ENCODE measurements at places on chromosomes 1 and 21. TPM values are rescaled to one million over a fixed set of nuclear protein-coding genes. Genes with fewer than 3 reads are reported as not detected.
A peak's percentile ranks its signal among the peaks of the same experiment; 100 is the strongest.

Gene FOXO6
- not detected for total RNA-seq

Gene LCE3E
- total RNA-seq: not detected

Gene ISG20L2
- total RNA-seq: 16.8 TPM

Gene LINGO4
- total RNA-seq: not detected

Gene LGR6
- not detected for total RNA-seq

Gene RNU1-4
- total RNA-seq: under 0.01 TPM

Gene NDUFS5
- total RNA-seq: 240 TPM

Gene SMPDL3B
- total RNA-seq: under 0.01 TPM

Gene CCDC27
- not detected for total RNA-seq

Gene ALX3
- not detected for total RNA-seq

Gene MEF2D
- total RNA-seq: 12.4 TPM

Gene RGS13
- total RNA-seq: not detected

Gene SNX27
- 23.5 TPM for total RNA-seq

Gene LRP8
- 8.3 TPM for total RNA-seq

Gene TMIGD3
- total RNA-seq: 0.29 TPM

Gene COL24A1
- 1.8 TPM for total RNA-seq

DNA sequence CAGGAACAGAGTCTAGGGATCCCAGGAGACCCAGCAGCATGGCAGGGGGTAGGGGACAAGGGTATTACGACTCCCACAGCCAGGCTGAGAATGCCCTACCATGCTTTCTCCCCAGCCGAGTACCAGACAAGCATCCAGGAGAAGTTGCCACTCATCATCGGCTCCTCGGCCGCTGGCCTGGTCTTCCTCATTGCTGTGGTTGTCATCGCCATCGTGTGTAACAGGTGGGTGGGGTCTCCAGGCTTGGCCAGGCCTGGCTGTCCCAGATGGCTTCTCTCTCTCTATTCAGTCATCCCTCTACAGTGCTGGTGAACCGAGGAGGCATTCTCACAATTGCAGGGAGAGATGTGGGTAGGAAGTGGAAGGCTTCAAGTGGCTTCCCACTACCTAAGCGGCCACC lies 77.3 kb downstream of the LACTBL1 start:
- DNase-seq: no peak

DNA sequence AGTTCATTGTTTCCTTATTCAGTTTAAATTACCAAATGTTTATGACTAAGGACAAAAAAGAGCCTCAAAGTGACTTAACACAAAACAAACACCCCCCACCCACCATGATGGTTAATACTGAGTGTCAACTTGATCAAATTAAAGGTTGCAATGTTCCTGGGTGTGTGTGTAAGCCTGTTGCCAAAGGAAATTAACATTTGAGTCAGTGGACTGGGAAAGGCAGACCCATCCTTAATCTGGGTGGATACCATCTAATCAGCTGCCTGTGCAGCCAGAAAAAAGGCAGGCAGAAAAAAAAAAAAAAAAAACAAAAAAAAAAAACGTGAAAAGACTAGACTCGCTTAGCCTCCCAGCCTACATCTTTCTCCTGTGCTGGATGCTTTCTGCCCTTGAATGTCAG lies 543.4 kb downstream of the NEGR1 start:
- DNase-seq: no peak

- DNase-seq: no peak
Observed at GRCh38 chr1:213484333-213484732, 433.3 kb downstream of the RPS6KC1 start.

- DNase-seq: no peak
Observed at GRCh38 chr1:154081386-154082126, 73.3 kb downstream of the NUP210L start.

DNA sequence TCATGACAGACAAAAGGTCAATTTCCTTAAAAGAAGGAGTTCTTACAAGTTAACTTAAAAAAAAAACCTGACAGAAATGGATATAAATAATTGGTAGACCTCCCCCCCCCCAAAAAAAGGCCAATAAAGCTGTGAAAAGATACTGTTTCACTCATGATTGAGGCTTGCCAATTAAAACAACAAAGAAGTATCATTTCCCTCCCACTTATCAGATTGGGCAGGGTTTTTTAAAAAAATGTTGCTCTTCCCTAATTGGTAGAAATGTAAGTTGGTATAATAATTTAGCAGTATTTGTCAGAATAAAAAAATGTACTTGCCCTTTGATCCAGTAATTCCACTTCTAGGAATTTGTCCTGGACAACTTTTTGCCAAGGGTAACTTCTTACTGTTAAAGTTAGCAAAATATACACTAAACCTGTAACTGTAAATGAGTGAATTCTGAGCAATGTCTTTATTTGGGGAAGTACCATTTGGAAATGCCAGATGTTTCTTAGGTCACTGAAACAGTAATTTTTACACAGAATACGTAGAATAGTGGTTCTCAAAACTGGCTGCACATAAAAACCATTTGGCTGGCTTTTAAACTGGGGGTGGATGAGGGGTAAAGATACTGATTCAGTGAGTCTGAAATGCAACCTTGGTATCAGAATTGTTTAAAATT lies 17.5 kb downstream of the RNF2 start:
- DNase-seq: no peak

- no peak for DNase-seq
Observed at GRCh38 chr1:212212906-212213305, 72.3 kb upstream of the PPP2R5A start.

DNA sequence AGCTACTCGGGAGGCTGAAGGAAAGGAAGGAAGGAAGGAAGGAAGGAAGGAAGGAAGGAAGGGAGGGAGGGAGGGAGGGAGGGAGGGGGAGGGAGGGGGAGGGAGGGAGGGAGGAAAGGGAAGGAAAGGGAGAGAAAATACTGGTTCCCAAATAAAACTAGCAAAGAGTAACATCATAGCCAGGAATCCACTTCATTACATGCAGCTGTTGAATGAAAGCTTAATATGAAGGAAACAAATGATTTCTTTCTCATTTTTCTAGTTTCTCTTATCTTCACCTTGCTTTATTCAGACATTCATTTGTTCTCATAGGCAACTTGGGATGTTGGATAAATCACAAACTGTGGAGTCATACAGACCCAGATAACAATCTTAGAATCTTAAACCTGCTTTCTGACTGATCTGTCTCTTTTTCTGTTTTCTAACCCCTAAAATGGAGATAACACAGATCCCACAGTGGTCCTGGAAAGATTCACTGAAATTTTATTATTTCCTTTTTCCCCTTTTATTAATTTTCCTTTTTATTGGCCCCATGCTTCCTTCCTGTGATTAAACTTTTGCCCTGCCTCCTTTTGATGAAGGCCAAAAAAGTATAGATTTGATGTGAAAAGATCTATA lies 52.5 kb upstream of the USH2A start:
- no peak for DNase-seq

- DNase-seq: no peak
Observed at GRCh38 chr1:186022184-186022583, 288.0 kb downstream of the HMCN1 start.

GRCh38 chr1:24992124-24992760 lies 62.2 kb upstream of the RUNX3 start:
- DNase-seq: no peak

DNA sequence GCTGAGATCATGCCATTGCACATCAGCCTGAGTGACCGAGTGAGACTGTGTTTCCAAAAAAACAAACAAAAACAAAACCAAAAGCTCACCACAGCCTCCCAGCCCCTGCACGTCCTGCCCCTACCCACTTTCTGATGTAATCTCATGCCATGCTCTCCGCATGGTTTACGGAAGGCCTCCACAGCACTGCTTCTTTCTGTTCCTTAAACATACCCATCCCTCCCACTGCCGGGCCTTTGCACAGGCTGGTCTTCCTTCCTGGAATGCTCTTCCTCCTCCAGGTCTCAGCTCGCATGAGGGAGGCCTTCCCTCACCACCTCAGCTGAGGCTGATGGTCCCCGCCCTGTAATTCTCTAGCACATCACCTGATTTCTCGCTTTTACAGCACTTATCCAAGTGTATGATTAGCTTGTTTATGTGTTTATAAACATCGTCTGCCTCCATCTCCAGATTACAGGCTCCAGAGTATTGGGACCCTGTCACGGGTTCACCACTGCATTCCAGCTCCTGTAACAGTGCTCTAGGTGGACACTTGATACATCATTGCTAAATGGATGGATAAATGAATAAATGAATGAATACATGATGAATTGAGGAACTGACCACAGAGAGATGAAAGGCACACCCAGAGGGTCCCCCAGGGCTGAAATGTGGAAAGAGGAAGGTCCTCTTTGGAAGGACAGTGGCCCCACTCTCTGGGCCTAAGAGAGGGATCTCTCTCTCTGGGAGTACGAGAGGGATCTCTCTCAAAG lies 22.1 kb downstream of the TCEA3 start:
- DNase-seq: no peak

DNA sequence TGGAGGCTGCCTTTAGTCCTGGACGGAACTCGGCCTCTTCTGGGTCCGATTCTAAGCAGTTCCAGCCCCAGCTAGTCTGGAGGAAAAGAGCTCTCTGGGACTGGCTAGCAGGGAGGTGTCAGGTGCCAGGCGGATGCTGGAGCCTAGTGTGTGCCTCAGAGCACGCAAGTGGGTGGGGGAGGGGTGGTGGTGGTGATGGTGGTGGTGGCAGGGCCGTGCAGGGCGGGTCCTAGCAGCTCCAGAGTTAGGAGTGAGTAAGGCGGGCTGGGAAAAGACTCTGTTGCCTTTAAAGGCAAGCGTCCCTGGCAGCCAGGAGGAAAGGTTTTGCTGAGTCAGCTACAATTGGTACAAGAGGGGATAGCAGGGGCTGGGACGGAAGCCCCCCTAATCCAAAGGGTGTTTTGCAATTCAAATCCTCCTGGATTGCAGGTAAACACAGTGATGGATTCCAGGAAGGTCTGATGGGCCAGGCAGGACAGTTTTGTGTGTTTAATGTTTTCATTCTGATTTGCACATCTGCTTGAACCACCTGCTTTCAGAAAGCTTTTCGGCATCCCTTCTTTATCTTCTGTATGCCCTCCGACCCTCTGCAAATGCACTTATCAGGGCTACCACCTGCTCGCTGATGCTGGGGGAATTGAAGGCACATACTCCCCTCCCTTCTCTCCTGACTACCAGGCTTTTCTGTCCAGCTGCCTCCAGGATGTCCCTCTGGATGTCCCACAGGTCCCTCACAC lies 4.1 kb upstream of the SLC2A1 start:
- peak; percentile 84 for DNase-seq

- DNase-seq: peak; percentile 36
Observed at GRCh38 chr1:43666608-43667007, 16.7 kb downstream of the KDM4A start.

GRCh38 chr1:82994616-82995263 lies 1004.2 kb downstream of the TTLL7 start:
- DNase-seq: no peak

GRCh38 chr1:22711071-22711470 lies 432 bp downstream of the EPHB2 start:
- DNase-seq: no peak

DNA sequence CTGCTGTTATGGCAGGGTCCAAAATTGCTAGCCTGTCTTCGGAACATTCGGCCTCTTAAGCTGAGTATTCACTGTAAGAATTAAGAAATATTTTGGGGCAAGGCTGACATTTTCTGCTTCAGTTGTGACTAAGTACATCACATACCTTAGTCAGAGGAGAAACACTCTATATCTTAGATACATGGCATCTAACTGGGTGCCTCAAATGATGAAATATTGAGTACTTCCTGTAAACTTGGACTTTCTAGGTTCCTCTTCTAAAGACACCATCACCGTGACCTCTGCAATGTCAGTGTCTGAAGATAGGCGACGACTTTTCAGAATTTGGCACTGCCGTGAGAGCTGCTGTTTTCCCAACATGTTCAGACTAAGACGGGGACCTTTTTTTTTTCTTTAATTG lies 65.6 kb downstream of the PCBP3 start:
- DNase-seq: no peak

- DNase-seq: no peak
Observed at GRCh38 chr1:10216090-10216749, 5.8 kb downstream of the KIF1B start.

- DNase-seq: no peak
Observed at GRCh38 chr1:196444634-196445033, 163.6 kb downstream of the KCNT2 start.

DNA sequence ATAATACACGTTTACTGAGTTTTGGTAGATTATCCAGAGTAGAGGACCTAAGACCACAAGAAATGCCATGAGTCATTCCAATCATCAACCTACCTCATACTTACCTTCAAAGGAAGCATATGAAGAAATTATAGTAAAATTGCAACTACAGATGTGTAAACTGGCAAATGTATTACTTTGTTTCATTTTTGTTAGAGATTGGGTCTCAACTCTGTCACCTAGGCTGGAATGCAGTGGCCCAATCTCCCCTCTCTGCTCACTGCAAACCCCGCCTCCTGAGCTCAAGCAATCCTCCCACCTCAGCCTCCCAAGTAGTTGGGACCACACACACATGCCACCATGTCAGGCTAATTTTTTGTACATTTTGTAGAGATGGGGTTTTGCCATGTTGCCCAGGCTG lies 5.2 kb downstream of the TMCO1 start:
- DNase-seq: no peak

GRCh38 chr1:19365721-19366120 lies 53.6 kb downstream of the SLC66A1 start:
- no peak for DNase-seq

DNA sequence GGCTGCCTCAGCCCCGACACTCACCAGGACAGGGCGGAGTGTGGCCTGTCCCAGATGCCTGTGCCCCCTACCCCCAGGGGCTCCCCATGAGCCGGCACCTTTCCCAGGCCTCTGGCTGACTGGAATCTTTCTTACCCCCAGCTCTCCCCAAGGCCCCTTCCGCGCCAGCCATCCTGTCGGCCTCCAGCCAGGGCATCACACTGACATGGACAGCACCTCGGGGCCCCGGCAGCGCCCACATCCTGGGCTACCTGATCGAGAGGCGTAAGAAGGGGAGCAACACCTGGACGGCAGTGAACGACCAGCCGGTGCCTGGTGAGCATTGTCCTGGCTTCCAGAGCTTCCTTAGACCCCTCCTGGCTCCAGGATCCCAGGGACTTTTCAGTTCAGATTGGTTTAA lies 26.5 kb downstream of the IGFN1 start:
- no peak for DNase-seq

DNA sequence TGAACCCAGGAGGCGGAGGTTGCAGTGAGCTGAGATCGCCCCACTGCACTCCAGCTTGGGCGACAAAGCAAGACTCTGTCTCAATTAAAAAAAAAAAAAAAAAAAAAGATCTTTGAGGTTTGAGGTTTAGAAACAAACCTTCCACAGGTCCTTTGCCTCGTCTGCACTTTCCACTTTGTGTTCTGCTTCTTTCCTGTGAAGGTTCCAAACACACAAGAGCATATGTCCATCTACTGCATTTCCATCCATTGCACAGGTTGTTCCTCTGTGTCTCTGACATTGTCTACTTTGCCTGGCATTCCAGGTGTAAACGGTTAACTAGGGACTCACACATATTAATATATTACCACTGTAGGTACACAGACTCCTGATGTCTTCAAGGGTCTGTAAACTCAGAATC lies 40.1 kb downstream of the DSTYK start:
- no peak for DNase-seq

- no peak for DNase-seq
Observed at GRCh38 chr1:73899311-73899710, 298.7 kb downstream of the LRRIQ3 start.
